CD4-positive, alpha-beta T cell (primary cell): ENCODE measurements at places on chromosomes 7 and 10.

GRCh38 chr10:91006752-91007346 lies 86.0 kb upstream of the ANKRD1 start:
- no peak for DNase-seq

GRCh38 chr10:104640339-104641186 lies 527 bp upstream of the SORCS3 start:
- DNase-seq, result no peak

DNA sequence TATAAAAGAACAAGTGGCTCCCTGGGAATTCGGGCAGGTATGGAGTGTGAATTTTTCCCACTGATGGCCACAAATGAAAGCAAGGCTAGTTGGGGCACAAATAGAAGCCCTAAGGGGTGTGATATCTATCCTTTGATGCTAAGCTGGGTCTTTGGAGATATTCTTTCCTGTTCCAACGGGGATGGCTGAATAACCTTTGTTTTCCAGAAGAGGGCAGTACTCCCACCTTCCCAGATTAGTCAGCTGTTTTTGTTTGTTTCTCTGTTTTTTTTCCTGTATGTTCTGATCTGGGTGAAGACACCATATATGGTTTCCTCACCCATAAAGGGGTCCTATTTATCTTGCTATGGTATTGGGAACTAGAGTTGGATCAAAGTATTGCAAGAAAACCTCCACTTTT lies 947.7 kb upstream of the SORCS1 start:
- no peak for DNase-seq

GRCh38 chr7:132379292-132379691 lies 197.0 kb downstream of the PLXNA4 start:
- DNase-seq, result no peak

GRCh38 chr10:97861097-97861750 lies 11.6 kb downstream of the GOLGA7B start:
- no peak for DNase-seq

GRCh38 chr10:101938305-101939007 lies 94.9 kb upstream of the KCNIP2 start:
- no peak for DNase-seq
